ENCODE measurements at places on chromosomes 7 and 10.

DNA sequence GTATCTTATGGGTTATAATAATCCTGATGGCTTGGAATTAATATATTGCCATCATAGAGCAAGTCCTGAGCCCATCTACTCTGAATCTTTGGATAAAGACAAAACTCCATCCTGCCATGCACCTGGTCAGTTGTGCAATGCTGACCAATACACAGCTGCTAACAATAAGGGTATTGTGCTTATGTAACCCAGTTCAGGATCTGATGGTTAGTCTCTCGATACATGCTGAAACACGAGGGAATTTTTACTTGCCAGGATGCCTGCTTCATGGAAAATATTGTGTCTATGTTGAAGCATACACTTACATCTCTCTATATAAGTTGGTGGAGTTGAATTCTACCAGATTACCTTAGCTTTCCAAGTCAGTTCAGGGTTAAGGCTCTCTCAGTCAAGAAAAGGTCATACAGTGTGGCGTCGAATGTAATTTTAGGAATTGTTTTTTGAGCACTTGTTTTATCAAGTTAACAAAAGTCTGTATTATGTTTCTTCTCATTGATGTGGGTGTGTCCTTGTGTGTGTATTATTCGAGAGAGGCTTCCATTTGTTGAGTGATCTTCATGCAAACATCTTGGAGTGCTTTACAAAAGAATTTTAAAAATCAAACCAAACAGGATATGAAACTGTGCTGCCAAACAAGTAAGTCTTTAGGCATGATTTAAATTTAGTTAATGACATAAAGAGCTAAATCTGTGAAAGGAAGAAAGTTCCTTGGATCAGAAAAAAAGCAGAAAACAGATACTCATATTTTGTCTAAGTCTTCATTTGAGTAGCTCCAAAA is 449.1 kb downstream of the SUGCT start:
- no peak for DNase-seq

DNA sequence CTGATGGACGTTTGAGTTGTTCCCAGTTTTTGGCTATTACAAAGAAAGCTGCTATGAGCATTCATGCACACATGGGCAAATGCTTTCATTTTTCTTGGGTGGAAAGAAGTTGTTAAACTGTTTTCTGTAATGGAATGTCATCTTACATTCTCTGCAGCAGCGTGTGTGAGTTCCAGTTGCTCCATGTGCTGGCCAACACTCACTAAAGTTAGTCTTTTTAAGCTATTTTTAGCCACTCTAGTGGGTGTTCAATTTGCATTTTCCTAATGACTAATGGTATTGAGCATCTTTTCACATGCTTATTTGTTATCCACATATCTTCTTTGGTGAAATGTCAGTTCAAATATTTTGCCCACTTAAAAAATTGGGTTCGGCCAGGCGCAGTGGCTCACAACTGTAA is 82.8 kb upstream of the COL13A1 start:
- no peak for DNase-seq

- DNase-seq: no peak
Observed at GRCh38 chr7:133794479-133794878, 332.7 kb upstream of the LRGUK start.

GRCh38 chr7:101401390-101402080 is 38.9 kb downstream of the COL26A1 start:
- DNase-seq: no peak

DNA sequence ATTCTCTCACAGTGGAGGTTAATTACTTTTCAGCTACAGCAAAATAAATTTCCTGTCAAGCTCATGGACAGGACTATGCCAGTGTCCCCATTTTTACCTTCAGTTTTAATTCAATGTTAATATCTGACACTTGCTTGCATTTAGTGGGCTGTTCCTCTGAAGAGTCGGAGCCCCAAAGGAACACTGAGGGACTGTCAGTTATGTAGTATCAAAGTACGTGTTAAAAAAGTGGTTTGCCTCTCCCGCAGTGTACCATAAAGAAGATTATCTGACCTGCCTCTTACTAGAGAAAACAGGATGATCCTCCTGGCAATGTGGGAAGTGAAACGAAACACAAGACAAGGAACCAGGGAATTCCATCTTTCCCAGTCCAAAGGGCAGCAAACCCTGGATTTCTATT is 1010.9 kb upstream of the PHF14 start:
- DNase-seq: no peak

DNA sequence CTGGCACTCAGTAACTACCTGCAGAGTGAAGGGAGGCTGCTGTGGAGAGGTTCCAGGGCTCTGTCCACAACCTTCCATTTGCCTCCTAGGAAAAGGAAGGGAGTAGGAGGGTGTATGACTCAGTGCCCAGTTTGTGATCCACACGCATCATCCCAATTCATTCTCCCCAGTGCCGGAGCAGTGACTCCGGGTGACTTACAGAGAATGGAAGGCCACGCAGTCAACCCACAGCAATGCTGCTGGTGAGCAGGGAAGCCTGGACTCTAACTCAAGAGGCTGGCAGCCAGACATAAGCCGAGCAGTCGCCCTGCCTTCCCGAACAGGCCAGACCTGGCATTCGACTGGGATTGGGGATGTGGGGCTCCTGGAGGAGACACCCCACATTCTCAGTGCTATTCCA is 139.9 kb downstream of the SH3PXD2A start:
- DNase-seq: no peak

Data from HAP-1 (cell line).